ENCODE measurements at places on chromosomes 6 and 20. TPM values are rescaled to one million over a fixed set of nuclear protein-coding genes. Genes with fewer than 3 reads are reported as not detected.

GRCh38 chr6:7439228-7439627 is 49.6 kb downstream of the RIOK1 start:
- no peak for DNase-seq

GRCh38 chr6:133888929-133889556 is at the start of gene TCF21:
Gene TCF21, plus strand, starts transcription at chr6:133889113. Its CDS starts 285 bp downstream, at chr6:133889398.
- peak; percentile 25 for DNase-seq

Gene F13A1
- 55.1 TPM for total RNA-seq

Gene C6orf132
- total RNA-seq, result 41.2 TPM

GRCh38 chr20:11012975-11013374 is 339.2 kb upstream of the JAG1 start:
- DNase-seq, result no peak

GRCh38 chr20:24700166-24700860 is 230.9 kb downstream of the SYNDIG1 start:
- DNase-seq, result no peak

Gene MRPS18B
- total RNA-seq, result 45.2 TPM

DNA sequence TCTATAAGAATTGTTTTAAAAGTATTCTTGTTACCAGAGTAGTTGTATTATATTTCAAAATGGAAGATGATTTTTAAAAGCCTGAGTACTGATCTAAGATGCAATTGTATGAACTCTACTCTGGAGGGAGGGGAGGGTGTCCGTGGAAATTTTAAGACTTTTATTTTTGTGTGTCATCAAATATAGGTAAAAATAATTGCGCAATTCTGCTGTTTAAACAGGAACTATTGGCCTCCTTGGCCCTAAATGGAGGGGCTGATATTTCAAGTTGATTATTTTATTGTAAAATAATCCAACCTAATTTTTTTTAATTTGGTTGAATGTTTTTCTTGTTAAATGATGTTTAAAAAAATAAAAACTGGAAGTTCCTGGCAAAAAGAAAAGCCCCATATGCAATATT is 38.1 kb upstream of the RPP40 start:
- DNase-seq, result no peak

DNA sequence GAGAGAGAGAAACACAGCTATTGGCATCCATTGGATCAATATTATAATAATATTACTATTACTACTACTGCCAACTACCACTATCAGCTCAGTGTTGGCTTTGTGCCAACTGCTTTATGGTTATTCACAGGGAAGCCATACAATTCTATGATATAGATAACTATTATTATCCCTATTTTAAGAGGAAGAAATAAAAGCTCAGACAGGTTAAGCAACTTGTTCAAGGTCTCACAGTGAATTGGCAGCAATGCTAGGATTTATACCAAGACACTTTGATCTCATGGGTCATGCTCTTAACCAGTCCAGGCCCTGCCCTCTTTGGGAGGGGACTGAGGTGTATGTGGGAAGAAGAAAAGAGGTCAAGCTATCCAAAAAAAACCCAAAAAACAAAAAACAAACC is 82.0 kb upstream of the TRAF3IP2 start:
- no peak for DNase-seq

All from mucosa of gallbladder (tissue), 1 donor.